Stimulated activated CD4-positive, alpha-beta T cell treated with anti-CD3 and anti-CD28 coated beads, Interleukin-15, amount 100 ng/mL, for 24 hours (primary cell): ENCODE measurements at places on chromosomes 7 and 10.
A peak's percentile ranks its signal among the peaks of the same experiment; 100 is the strongest.

DNA sequence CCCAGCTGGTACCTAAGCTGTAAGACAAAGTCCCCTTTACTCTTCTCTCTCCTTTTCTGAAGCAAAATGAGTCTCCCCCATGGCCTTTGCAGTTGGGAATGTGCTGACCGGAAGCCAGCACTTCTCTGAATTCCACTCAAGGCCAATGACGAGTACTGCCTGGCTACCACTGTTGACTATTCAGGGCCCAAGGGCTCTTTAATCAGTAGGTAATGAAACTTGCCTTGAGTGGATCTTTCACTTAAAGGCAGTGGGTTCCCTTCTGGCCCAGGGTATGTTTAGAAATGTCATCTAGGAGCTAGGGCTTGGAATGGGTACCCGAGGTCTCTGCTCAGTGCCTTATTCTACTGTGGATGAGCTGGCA lies 197.1 kb downstream of the BBS9 start:
- DNase-seq, result no peak

GRCh38 chr7:43781726-43782607 lies 23.5 kb downstream of the BLVRA start:
- no peak for DNase-seq

DNA sequence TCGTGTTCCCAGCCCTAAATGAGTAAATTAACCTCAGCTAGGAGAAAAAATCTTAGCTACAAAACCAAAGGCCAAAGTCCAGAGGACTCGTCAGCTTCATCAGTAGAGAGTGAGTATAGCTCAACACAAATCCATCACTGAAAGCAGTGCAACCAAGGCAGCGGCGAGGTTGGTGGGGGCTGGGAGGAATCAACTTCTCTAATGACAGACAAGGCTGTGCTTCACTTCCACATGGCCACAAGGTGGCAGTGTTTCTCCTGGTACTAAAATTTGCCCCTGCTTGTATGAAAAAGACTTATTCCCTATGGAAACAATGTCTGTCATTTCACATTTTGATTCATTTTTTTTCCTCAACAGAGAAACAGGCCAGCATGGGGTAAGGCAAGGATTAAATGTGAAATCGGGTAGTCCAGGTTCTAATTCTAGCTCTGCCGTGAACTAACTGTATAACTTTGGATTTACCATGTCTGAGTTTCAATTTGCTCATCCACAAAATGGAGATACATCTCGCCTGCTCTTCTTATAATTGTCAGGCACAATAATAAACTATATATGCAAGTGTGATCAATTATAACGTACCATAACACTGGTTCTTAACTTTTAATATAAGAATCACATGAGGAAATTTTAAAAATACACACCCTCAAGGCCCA lies 39.3 kb downstream of the FAS start:
- peak; percentile 82 for DNase-seq

DNA sequence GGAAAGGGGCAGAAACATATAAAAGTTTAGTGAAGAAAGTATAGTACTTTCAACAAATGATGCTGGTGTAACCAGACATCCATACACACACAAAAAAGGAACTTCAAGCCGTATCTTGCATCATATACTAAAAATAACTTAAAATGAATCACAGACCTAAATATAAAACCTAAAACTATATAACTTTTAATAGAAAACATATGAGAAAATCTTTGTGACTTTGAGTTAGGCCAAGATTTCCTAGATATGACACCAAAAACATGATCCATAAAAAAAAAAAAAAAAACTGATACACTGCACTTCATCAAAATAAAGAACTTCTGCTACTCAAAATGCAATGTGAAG lies 40.9 kb downstream of the NUDCD3 start:
- no peak for DNase-seq

- DNase-seq, result no peak
These were observed 464.4 kb downstream of the PTPRN2 start for GRCh38 chr7:158123214-158123613.

- no peak for DNase-seq
These were observed 130.0 kb upstream of the LANCL2 start for GRCh38 chr7:55235115-55235514.

DNA sequence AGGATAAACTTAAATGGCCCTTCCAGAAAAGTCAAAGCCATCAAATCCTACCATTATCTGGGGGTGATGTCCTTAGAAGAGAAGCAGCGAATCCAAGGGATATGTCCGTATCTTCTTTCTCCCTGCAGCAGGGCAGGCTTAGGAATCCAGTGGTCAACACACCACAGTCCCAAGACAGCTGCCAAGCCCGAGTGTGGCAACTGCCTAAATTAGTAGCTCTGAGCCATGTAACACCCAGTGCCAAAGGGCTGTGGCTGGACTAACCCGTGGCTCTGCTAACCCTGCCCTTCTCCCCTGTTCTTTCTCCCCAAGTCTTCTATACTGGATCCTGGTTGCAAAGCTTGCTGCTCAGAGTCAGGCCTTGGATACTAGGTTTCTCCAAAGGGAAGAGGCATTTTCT lies 74.8 kb downstream of the CDK1 start:
- DNase-seq, result no peak

- DNase-seq, result no peak
These were observed 216.8 kb upstream of the ZNF32 start for GRCh38 chr10:43865265-43866135.

- no peak for DNase-seq
These were observed 329.1 kb downstream of the PARD3 start for GRCh38 chr10:34486008-34486407.

- DNase-seq, result no peak
These were observed 1355.5 kb upstream of the LRRTM3 start for GRCh38 chr10:65570143-65571010.

- peak; percentile 26 for DNase-seq
These were observed 335.3 kb upstream of the KLF6 start for GRCh38 chr10:4120096-4120853.

- DNase-seq, result no peak
These were observed 60.1 kb upstream of the ZPBP start for GRCh38 chr7:50153148-50153547.

DNA sequence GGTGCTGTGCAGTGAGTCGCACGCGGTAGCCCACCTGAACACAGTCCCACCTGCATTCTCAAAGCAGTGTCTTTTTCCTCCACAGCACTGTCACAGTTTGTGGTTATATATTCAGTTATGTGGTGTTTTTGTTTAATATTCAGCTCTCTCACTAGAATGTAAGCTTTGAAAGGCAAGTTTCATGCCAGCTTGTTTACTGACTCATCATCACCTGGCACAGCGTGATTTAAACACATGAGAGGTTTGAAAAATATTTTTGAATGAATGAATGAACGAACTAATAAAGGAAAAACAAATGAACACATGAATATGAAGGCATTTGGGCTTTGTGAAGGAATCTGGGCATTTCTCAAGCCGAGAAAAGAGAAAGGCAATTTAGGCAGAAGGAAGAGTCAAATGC lies 51.9 kb upstream of the TM9SF3 start:
- no peak for DNase-seq

DNA sequence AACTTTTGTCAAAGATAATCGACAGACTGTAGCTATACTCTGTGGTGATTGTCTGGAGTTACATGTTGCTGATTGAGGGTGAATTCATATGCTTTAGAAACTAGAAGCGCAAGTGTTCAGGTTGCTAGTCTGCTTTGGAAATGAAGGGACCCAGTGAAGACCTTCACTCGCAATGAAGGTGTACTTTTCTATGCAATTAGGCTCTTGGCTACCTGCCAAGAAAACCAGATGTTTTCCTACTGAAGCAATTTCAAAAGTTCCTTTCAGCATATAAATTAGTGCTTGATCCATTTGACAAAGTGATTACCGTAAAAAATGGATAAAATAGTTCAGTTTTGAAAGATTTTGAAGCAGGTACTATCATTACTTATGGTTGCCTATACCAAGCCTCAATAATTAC lies 10.0 kb upstream of the STK31 start:
- no peak for DNase-seq

GRCh38 chr10:94014304-94014703 lies 20.6 kb downstream of the PLCE1 start:
- DNase-seq, result no peak

DNA sequence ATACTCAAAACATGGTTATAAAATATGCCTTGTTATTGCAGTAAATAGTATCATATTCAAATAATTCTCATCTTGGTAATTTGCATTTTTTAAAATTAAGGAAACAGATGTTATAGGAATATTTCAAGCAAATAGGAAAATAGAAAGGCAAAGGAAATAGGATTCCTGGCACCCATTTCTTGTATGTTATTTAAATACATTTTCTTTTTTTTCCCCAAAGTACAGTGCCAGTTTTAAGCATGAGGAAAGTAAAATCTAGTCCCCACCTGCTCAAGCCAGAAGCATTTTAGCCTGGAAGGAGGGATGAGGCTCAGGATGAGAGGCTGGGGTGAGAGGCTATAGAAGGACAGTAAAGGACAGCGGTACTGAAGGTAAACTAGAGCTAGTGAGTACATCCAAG lies 38.1 kb downstream of the GNAT3 start:
- no peak for DNase-seq

- DNase-seq, result no peak
These were observed 67.3 kb downstream of the AFAP1L2 start for GRCh38 chr10:114336823-114337509.

DNA sequence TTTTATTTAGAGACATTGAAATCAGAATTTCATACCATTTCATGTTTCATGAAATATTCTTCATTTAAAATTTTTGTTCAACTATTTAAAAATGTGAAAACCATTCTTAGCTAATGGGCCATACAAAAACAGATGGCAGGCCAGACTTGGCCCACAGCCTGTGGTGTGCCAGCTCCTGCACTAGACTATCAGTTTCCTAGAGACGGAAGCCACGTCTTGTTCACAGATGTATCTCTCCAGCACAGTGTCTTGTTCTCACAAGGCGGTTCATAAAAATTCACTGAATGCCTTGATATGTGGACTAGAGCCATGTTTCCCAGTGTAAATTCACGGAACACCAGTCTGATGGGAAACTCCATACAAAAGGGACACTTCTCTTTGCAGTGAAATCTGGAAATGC lies 216.0 kb downstream of the KCNMA1 start:
- DNase-seq, result no peak

GRCh38 chr7:55550010-55550663 lies 22.2 kb downstream of the VOPP1 start:
- DNase-seq, result no peak

- no peak for DNase-seq
These were observed 24.4 kb upstream of the FIGNL1 start for GRCh38 chr7:50474382-50475160.

- no peak for DNase-seq
These were observed 1.5 kb upstream of the LAMB1 start for GRCh38 chr7:108004220-108005142.

DNA sequence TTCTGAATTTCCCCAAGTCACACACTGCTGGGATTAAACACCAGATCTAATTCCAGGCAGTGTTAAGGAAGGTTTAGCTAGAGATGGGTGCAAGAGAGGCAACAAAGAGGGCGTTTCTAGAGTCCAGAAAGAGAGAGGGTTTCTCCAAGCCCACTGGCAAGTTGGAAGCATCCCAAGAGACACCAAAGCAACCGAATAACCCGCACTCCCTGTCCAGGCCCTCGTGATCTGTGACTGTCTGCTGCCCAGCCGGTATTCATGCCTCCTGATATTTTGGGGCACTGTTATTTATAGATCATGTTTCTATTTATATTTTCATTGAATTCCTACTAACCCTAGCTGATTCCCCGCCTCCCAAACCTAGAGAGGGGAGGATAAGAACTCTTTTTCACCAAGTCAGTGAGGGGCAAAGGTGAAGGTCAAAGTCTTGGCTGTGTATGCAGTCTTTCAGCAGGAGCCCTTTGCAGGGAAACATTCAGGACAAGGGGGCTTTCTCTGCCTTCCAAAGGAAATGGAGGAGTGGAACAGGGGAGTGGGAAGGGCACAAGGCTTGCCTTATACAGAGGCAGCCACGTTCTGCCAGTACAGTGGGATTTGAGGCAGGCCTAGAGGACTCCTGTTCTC lies 103.6 kb downstream of the SH3PXD2A start:
- DNase-seq, result no peak

- no peak for DNase-seq
These were observed 37.3 kb downstream of the ACADSB start for GRCh38 chr10:123045961-123046731.

GRCh38 chr10:78617115-78617514 lies 451.7 kb upstream of the ZMIZ1 start:
- DNase-seq, result no peak
